Lower leg skin (tissue), 4 donors: ENCODE measurements at places on chromosomes 6 and 20.
A peak's percentile ranks its signal among the peaks of the same experiment; 100 is the strongest.

GRCh38 chr20:3710703-3711483 is 1.5 kb downstream of the SIGLEC1 start:
- DNase-seq: peak; percentile 50

- DNase-seq: no peak
Measured at GRCh38 chr6:116073765-116074440, 13.2 kb upstream of the FRK start.

DNA sequence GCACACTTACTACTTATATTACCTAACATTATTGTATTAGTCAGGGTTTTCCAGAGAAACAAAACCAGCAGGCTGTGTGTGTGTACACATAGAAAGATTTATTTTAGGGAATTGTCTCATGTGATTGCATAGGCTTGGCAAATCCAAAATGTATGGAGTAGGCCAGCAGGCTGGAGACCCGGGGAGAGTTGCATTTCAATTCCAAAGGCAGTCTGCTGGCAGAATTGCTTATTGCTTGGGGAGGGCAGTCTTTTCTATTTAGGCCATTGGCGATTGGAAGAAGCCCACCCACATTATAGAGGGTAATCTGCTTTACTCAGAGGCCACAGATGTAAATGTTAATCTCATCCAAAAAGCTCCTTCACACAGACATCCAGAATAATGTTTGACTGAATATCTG is 157.0 kb downstream of the ADGRG6 start:
- DNase-seq: no peak

DNA sequence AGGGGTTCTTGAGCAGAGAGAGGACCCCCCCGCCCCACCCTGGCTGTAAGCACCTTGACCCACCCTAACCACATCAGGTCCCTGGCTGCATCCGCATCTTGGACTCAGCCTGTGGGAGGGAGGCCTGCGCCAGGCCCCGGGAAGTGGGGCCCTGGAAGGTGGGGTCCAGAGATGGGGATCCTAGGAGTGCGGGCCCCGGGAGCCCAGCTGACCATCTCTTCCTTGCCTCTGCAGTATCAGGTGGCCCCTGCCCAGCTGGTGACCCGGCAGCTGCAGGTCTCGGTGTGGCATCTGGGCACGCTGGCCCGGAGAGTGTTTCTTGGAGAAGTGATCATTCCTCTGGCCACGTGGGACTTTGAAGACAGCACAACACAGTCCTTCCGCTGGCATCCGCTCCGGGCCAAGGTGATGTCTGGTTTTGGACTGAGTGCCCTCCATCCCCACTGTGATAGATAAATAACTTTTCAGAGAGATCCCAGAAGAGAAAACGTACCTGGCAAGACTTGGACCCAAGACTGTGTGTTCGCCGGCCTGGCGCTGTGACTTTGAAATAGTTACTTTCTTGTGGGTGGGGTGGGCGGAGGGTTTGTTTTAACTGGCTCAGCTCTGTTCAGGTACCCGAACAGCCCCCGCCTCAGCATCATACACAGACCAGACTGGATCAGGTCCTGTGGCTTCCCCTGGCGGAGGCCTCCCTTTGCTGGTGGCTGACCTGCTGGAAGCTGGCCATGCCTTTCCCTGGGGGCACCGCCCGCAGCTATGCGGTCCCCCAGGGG is 62.0 kb downstream of the EZR start:
- no peak for DNase-seq

- no peak for DNase-seq
Measured at GRCh38 chr6:45069091-45069490, 259.0 kb upstream of the RUNX2 start.

GRCh38 chr6:26361544-26361943 is 3.5 kb upstream of the BTN3A2 start:
- DNase-seq: no peak

DNA sequence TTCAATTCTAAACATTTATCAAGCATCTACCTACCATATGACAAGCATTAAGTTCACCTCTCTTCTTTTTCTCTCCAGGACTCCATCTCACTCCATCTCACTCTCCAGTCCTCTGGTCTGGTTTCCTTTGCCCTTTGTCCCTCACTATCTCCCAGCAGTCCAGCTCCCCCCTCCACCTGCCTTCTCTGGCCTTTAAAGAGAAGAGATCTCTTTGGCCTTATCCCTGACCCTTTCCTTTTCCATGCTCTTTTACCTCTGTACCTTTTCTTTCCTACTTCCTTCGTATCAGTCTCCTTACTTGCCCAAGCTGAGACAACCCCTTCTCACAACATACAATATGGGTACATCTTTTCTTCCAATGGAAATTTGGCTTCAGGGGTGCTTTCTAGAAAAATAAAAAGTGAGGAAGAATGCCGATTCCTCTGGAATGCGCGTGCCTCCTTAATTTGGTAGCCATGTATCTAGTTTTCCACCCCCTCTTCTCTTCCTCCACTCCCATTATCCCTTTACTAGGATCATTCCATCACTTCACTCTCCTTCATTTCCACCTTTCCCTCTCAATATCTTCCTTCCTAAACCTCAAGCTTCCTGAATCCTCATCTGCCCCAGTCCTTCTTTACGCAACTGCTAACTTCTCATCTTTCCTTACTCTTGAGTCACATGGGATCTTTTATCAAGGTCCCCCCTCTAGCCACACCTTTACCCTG is 745 bp upstream of the AGPAT1 start:
- no peak for DNase-seq

DNA sequence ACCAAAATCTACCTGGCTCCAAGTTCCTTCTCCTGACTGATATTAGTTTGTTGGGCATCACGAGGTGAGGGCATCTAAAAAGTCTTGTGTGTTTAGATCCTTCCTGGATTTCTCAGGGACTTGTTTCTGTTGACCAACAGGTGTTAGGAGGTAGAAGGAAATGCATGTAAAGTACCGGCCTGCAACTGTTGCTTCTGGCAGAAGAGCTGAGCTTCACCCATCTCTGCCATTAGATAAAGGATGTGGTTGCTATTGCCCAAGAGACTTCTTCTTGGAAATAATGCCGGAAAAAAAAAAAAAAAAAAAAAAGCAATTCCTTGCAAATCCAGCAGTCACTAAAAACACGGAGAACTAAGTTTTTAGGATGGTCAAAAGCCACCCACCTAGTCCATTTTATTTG is 303.1 kb downstream of the CDH26 start:
- DNase-seq: no peak

DNA sequence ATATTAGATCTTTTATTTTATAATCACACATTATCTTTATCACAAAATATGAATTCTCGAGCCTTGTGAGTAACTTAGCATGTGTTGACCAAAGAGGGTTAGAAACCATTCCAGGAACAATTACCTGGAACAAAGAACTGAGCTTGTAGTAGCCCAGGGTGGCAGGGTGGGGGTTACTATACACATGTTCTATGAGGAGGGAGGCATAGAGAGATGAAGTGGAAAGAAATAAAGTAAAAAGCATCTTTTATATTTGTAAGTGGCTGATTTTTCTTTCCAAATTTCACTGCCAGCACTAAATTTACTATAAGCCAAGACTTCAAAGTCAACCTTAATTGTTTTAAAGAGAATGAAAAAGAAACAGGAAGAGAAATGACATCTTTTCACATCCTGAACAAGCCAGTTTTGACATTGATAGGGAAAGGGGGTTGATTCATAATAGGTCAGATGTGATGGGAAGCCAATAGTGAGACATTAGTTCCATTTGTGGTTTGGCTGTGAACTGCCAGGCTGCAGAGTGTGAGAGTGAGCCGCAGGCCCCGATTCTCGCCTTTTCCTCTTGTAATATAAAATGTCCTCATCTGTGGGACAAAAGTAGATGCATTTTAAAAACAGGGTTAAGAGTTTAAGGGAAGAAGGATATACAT is 52.7 kb upstream of the MYB start:
- DNase-seq: no peak

GRCh38 chr6:166813461-166813860 is 142.9 kb downstream of the RNASET2 start:
- no peak for DNase-seq

- DNase-seq: no peak
Measured at GRCh38 chr6:7343546-7344475, 30.8 kb upstream of the SSR1 start.

GRCh38 chr6:160519603-160520042 is 144.5 kb downstream of the LPA start:
- peak; percentile 64 for DNase-seq

DNA sequence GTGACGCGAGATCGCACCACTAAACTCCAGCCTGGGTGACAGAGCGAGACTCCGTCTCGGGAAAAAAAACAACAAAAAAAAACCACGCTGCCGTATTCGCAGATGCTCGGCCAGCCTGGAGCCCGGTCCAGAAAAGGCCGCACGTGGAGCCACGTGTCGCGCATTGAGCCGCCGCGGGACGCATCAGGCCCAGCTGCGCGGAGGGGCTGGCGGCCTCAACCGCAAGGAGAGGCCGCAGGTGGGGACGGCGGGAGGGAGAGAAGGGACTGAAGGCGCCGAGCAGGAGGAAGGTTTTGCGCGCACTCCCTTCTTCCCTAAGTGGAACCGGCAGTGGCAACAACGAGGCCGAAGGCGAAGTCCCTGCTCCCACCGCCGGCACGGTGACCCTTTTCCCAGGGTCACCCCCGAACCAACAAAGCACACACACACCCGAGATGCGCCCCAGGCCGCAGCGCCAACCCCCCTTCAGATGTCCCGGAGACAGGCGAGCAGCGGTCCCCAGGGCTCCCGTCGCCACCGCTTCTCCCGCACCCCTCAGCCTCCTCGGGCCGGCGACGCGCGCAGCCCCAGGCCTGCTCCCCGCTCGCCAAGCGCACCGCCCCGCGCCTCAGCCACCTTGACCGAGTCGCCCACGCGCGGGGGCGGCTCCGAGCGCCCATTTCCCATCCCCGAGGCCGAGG is 681 bp downstream of the SYCP2 start:
- DNase-seq: no peak

DNA sequence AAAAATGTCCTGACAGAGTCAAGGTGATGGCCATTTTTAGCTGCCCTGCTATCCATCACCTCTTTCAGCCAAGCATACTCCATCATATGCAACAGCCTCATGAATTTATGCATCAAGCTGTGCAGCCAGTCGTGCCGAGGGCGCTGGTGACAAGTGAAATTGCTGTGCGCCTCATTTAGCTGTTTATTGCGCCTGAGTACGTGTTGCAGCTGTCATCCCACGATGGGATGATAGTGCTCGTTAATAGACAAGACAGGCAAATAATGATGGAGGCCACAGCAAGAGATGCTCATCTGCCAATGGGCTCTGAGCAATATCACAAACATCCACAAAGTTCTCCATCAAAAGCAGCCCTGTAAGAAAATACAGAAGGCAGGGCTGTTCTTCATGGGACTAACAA is 562.3 kb upstream of the POU3F2 start:
- DNase-seq: no peak

GRCh38 chr6:13397359-13398068 is 69.2 kb upstream of the TBC1D7 start:
- DNase-seq: no peak

DNA sequence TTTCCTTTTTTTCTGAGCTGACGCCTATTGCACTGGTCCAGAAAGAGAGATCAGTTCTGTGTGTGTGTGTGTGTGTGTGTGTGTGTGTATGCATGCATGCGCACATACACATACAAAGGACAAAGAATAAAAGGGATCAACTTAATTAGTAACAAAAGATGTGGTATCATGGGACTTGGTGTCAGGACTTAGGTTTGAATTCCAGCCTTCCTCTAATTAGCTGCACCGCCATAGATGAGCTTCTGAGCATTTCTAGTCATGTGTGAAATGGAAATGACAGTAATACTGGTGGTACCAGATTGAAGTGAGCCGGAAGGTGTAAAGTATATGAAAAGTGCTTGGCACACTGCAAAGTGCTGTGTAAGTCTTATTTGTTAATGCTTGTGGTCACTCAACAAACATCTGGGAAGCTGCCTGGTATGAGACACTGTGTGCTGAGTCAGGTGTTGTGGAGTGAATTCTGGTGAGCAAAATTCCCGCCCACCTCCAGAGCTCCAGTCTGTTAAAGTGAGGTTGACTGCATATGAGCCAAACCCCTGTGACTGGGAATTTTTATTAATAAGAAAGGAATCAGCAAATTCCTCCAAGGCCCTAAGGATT is 12.4 kb downstream of the DAAM2 start:
- no peak for DNase-seq

DNA sequence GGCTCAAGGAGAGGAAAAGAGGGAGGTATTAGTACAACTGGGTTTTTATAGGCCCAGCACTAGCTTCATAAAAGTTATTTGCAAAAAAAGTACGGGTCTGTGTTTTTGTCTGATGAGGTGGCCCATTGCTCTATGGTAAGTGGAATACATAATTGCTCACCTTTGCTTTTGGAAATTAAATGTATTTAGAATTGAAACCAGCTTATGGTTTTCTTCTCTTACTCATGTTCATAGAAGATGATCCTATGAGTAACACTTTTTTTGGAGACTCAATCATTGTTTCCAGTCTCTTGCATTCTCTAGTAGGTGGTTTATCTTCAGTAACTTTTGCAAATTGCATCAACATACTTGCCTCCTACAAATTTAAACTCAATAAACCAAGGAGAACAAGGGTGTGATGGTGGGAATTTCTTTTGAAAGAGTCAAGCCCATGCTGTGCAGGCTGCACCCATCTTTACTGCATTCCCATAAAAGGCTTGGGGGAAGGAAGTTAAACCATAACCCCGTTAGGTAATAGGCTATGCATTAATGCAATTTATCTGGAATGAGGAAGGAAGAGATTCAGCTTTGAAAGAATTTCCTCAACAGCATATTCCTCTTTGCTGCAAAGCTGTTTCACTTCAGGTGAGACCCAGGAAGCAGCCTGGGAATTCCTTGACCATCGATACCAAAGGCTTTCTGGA is 48.5 kb upstream of the EDN1 start:
- DNase-seq: no peak

DNA sequence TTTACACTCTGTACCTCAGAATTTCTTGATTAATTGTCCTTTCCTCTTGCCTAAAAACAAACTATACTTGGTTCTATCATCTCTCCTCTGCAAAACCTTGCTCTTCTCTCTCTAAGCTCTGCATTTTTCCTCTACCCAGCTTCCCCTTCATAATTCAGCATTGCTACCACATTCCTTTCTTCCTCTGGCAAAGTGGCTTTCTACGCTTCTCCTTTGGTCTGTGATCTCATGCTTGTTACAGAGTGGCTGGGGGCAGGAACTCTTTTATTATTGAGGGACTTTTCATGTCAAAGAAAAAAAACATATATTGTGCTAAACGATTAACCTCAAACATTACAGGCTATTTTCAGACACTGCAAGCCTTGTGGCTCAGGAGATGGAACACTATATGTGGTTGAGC is 333.3 kb upstream of the KCNQ5 start:
- DNase-seq: no peak

- no peak for DNase-seq
Measured at GRCh38 chr6:147716434-147716833, 207.9 kb downstream of the SAMD5 start.

GRCh38 chr6:154347981-154348380 is 8.6 kb downstream of the IPCEF1 start:
- DNase-seq: no peak
